SW 1271 (cell line): ENCODE measurements at places on chromosomes 7 and 10.

DNA sequence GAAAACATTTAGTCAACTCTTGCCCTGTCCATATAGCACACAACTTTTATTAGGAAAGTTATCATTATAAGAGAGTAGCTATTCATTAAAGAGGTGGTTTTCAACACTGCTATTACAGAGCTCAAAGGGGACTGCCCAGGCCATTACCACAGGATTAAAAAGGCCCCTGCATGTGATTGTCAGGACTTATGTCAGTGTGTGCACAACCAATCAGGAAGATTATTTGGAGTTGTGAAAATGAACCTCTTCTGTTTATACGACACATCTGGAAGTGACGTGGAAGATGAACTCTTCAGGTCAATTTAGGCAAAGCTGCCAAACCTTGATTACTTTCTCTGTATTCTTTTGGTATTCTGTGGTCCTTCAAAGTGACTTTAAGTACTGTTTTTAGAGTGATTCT lies 14.7 kb downstream of the CCNY start:
- DNase-seq, result no peak

DNA sequence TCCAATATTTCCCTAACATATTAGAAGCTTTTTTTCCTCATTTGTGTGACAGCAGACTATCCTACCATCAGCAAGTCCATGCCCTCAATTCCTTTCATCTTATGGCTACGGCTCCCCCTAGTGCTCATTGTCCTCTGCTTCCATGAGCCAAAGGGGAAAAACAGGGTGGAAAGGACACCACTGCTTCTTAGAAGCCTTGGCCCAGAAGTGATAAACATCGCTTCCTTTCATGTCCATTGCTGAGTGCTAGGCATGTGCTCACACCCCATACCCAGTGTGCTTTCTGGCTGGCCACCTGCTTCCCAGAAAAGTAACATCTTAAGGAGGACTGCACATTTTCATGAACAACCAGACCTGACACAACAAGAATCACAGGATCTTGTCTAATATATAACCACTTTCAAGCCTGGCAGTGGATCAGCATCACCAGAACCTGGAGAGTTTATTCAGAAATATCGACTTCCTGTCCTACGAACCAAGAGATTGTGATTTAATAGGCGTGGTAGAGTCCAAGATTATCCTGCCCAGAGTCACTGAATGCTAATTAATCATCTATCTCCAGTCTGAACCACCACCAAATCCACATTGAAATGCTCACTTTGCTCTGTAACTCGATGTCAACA lies 650.5 kb upstream of the SORCS1 start:
- DNase-seq, result no peak

GRCh38 chr7:29443552-29443951 lies 120.1 kb upstream of the PRR15 start:
- no peak for DNase-seq

DNA sequence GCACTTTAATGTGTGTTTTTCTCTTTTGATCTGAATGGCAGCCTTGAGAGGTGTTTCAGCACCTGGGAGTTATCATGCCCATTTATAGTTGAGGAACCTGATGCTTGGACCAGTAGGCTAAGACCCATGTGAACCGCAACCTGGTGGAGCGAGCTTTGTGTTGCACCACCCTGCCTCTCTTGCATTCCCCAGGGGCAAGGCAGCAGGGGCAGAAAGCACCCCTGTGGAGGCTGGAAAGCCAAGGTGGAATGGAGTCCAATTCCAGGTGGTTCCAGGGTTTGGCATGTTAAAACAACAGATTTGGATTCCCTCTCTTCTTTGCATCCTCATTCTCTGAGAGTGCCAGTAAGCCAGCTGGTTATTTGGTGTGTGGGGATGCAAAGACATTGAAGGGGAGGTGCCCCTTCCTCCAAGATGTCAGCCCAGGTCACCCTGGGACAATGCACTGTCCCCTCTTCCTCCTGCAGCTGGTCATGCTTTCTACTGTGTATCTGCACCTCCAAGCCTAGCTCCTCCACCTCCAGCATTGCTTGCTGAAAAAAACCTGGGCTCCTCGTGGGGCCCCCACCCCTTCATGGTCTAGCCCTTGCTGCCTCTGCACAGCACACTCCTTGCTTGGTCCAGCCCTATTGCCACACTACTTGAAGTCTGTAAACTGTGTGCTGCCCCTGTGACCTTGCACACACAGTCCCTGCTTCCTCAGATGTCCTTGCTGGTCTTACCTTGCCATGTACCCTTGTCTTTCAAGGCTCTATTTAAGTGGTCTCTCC lies 5.6 kb upstream of the CDH23 start:
- DNase-seq, result no peak

- DNase-seq, result no peak
Observed at GRCh38 chr10:60573336-60573735, 183.7 kb upstream of the ANK3 start.

- DNase-seq, result no peak
Observed at GRCh38 chr10:86644152-86644793, 10.1 kb upstream of the OPN4 start.

- no peak for DNase-seq
Observed at GRCh38 chr7:29139191-29139590, 7.1 kb downstream of the CPVL start.

DNA sequence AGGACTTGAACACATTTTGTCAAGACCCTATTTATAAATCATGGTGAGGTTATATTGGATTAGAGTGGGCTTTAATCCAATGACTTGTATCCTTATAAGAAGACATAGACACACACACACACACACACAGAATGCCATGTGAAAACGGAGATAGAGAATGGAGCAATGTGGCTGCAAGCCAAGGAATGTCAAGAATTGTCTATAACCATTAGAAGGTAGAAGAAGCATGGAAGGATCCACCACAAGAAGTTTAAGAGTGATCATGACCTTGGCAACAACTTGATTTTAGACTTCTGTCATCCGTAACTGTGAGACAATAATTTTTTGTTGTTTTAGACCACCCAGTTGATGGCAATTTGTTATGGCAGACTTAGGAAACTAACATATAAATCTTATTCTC lies 514.2 kb downstream of the TFEC start:
- DNase-seq, result no peak

DNA sequence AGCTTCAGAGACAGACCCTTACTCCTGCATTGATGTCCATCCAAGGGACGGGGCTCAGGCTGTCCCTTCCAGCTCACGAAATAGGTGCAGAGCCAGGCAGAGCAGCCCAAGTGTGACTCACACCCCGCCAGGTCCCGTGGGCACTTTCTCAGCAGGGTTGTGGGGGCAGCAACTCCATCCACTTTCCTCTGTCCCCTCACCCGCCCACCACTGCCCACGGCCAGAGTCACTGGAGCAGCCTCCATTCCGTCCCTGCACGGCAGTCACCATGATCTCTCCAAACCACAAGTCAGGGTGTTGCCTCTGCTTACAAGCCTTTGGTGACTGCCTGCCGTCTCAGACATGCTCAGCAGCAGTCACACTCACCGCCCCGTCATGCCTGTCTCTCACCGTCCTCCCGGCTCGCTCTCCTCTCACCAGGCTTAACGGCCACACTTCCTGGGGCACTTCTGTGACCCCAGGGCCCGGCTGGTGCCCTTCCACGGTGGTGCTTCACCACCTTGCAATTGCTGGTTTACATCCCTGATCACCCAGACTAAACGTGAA lies 39.3 kb downstream of the CALML3 start:
- no peak for DNase-seq

GRCh38 chr10:34346516-34347100 lies 468.5 kb downstream of the PARD3 start:
- DNase-seq, result no peak

- DNase-seq, result no peak
Observed at GRCh38 chr10:3982746-3983442, 197.9 kb upstream of the KLF6 start.

- DNase-seq, result no peak
Observed at GRCh38 chr7:129591868-129592267, 19.7 kb upstream of the NRF1 start.

- DNase-seq, result no peak
Observed at GRCh38 chr10:114766470-114766869, 55.1 kb upstream of the FHIP2A start.

GRCh38 chr10:100679327-100679726 lies 66.1 kb upstream of the PAX2 start:
- DNase-seq, result no peak

GRCh38 chr7:73522105-73522872 lies at the start of gene BAZ1B:
TSS of gene BAZ1B (minus strand) at chr7:73522293. CDS start at chr7:73521933, 360 bp downstream.
- peak; percentile 96 for DNase-seq

DNA sequence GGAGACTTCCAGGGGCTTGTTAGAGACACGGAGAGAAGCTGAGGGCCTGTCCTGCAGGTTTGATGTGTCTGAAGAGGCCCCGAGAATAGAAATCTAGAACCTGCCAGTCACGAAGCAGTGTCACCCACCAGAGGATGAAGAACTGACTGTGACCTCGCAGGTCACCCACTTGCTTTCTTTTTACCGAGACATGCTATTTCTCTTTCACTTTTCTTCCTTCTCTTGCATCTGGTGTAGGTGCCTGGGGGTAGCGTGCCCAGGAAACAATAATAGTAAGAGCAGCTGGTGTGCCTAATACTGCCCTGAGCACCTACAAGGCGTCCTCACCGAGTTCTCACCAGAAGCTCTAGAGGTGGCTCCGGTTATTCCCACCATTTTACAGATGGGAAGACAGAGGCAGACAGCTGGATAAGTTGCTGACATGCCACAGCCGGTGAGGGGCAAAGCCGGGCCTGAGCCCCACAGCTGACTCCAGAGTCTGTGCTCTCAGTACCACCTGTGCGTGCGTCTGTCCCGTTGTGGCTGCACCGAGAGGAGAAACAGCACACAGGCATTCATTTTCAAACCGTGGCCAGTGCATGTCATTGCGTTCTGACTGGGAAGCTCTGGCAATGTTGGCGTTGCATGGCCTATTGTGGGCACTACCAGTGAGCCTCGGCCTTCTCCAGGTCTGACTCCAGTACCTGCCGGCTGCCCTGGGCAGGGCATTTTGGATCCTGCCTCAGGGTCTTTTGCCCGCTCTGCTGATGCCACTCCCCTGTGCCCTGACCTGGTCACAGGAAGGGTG lies 7.8 kb downstream of the CHST3 start:
- DNase-seq, result no peak

DNA sequence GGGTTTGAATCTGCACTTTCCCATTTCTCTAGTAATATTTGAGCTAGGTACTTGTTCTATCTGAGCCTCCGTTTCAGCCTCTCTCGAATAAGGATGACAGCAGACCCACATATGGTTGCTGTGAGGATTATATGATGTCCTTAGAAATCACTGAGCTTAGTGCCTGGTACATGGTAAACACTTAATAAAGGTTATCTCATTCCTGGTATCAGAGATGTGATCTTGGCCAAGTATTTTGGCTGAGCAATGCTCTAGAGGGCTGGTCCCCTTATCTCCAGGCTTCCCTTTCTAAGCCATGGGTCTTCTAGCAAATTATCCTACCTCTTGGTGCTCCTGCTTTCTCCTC lies 407 bp upstream of the MKRN1 start:
- DNase-seq, result no peak

- no peak for DNase-seq
Observed at GRCh38 chr7:28132959-28133870, 47.4 kb downstream of the JAZF1 start.

- no peak for DNase-seq
Observed at GRCh38 chr10:71995887-71996575, 31.8 kb downstream of the CHST3 start.

GRCh38 chr7:127391591-127392181 lies 822 bp downstream of the ZNF800 start:
- peak; percentile 23 for DNase-seq
